Colonic mucosa (tissue), 4 donors: ENCODE measurements at places on chromosomes 4 and X.

GRCh38 chr4:142307857-142308256, 538.2 kb downstream of the INPP4B start:
- peak; percentile 27 for DNase-seq

DNA sequence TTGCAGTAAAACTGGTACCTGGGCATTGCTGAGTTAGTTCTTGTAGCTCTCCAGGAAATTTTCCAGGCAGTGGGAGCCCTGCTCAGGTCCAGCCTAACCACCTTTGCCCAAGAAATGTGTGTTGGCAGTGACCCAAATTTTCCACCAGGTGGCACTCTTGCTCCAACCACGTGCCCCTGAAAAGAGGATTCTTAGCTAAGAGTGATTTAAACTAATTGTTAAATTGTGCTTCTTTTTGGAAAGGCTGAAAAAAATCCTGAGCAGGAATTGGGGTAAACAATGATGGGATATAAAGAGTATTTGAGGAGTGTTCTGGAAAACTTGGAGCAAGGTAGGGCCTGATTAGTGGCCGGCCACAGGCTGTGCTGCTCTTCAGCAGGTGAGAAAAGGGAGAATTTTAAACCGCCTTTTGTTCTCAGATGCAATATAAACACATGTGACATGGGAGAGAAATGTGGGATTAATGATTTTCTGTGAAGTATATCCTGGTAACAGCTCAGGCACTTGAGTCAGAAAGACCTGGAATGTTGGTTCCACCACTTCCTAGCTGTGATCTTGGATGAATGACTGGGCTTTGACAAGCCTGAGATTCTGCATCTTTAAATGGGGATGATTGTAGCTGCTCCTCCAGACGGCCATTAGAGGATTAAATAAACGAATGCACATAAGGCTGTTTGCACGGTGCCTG, 219.6 kb downstream of the PTTG2 start:
- DNase-seq: peak; percentile 88

DNA sequence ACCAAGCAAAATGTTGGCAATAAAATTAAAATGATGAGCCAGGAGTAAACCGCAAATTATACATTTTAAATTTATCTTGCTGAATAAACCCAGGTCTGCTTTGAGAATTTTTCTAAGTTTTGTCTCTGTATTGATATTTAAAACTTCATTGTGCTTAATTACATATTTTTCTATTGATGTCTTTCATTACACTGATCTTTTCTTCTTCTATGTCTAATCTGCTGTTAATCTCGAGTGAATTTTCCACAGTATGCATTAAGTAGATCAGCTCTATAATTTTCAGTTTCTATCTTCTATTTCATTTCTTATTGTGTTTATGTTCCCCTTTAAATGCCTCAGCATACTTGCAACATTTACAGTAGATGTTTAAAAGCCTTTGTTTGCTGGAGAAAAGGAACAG, 918.7 kb downstream of the FAT4 start:
- DNase-seq: no peak

GRCh38 chrX:130118441-130119311, 8.4 kb upstream of the ELF4 start:
- no peak for DNase-seq

- no peak for DNase-seq
Measured at GRCh38 chr4:187504974-187505797, 490.4 kb upstream of the ZFP42 start.

- DNase-seq: no peak
Measured at GRCh38 chrX:79366556-79366872, 620 bp downstream of the ITM2A start.

DNA sequence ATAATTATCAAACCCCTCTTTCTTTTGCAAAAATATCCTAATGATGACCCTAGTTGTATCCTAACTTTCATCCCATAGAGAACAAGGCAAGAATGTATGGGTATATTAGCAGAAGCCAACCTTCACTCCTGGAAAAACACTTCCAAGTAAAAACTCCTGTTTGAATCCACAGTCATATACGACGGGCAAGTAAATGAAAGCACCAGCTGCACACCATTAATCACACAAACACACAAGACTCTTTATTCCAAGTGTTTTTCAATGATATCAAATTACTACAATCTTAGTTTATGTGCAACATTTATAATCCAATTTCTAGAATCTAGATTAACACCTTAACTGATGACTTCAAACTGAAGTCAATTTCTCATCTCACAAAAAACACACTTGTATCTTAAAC, 22.9 kb downstream of the ACSL4 start:
- no peak for DNase-seq

GRCh38 chr4:88040707-88041106, 33.3 kb downstream of the PKD2 start:
- no peak for DNase-seq

DNA sequence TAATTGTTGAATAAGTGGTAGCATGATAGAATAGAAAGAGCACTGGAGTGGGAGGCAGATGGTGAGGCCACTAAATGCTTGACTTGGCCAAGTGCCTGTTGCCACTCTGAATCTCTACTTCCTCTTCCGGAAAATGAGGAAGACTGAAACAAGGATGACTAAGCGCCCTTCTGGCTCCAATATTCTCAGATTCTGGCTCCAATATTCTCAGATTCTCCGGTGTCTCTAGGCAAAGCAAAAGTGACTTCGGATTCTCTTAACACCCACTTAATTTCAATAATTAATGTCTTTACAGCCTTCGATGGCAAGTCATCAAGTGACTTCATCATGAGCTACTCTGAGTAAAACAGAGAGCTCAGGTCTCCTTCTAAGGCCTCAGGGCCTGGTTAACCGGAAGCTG, 402.2 kb upstream of the FGF13 start:
- DNase-seq: no peak

GRCh38 chr4:186900984-186901383, 177.3 kb upstream of the FAT1 start:
- DNase-seq: no peak
